Muscle of leg (tissue), 16 donors: ENCODE measurements at places on chromosomes 2 and 18. TPM values are rescaled to one million over a fixed set of nuclear protein-coding genes. Genes with fewer than 3 reads are reported as not detected.

GRCh38 chr2:224894356-224894755 is 147.9 kb downstream of the DOCK10 start:
- H3K27me3 ChIP-seq = no peaks in the 10 kb centered on the region
- H3K4me1 ChIP-seq = no peaks in the 10 kb centered on the region
- no peak overlapping the region for H3K4me3 ChIP-seq
- DNase-seq = peak; percentile 66
- peaks cover 3% of the 10 kb centered on the region for H3K36me3 ChIP-seq

XDH gene
- under 0.01 TPM for total RNA-seq

GRCh38 chr2:102841107-102841840 is 79.4 kb downstream of the TMEM182 start:
- no peak overlapping the region for H3K4me3 ChIP-seq
- H3K4me1 ChIP-seq = no peaks in the 10 kb centered on the region
- no peak overlapping the region for H3K27ac ChIP-seq
- DNase-seq = peak; percentile 57
- no peaks in the 10 kb centered on the region for H3K27me3 ChIP-seq
- H3K36me3 ChIP-seq = no peaks in the 10 kb centered on the region

DNA sequence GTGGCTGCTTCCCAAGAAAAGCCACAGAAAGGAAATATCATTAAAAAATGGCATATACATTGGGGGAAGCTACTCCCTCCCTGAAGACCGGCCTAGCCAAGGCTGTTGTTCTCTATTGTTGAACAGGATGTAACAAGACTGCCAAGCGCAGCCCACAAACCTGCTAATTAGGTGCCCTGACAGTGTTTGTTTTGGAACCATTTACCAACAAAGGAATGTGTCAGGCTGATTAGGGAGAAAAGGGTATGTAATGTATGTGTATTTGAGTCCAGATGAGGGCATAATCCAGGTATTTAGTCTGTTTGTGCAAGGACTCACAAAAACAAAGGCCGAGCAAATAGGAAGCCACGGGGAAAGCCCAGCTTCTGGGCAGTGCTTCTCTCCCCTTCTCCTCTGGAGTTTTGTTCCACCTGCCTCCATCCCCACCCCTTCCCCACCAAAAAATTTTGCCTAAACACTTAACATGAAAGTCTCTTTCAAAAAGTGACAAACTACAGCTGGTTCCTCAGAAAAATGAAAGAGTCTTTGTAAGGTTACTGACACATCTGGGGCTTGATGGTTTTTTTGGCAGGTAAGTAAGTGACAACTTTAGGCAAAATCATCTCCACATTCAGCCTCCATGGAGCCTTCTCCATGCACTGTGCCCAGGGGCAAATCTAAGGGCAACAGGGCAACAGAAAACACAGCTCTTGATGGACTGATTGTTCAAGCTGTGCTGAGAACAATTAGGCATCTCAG is 78.3 kb upstream of the FZD5 start:
- H3K27me3 ChIP-seq = no peaks in the 10 kb centered on the region
- H3K4me1 ChIP-seq = no peaks in the 10 kb centered on the region
- H3K27ac ChIP-seq = peak overlapping the region; percentile 13
- DNase-seq = peak; percentile 45

MEP1B gene
- total RNA-seq = 0.18 TPM

TGFA gene
- 0.44 TPM for total RNA-seq

- H3K27ac ChIP-seq = no peak overlapping the region
- H3K4me3 ChIP-seq = no peak overlapping the region
- DNase-seq = no peak
- no peaks in the 10 kb centered on the region for H3K27me3 ChIP-seq
- no peaks in the 10 kb centered on the region for H3K36me3 ChIP-seq
These were observed 508.9 kb downstream of the FBXO15 start for GRCh38 chr18:73638709-73639108.

DNA sequence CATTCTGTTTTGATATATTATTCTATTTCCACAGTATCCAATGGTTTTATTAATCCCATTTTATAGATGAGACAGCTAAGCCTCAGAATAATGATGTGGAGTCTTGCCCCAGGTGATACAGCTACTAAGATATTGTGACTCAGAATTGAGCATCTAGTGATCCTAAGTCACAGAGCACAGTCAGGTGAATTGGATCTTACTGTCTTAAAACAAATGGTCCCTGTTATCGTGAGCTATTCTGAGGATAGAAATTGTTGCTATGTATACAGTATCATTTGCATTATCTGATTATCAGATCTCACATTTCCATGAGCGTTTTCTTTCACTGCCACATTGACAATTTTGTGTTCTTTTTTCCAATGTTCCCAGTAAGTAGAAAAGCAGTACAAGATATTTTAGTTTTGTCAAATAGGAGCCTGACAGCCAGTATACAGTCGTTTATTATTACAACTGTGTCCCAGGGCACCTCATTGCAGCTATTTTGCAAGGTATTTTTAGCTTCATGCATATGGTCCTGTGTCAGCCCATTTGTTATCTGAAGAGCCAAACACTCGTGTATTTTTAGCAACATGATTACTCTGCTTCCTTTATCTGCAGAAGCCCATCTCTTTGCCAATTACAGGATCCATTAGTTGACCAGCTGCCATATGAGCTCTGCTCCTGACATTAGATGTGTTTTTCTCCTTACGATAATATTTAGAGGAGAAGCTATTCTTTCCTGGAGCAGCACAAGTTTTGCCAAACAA is 25.1 kb upstream of the SGPP2 start:
- H3K27me3 ChIP-seq = no peaks in the 10 kb centered on the region
- H3K4me3 ChIP-seq = no peak overlapping the region
- DNase-seq = peak; percentile 51
- H3K4me1 ChIP-seq = peaks cover 2% of the 10 kb centered on the region

TLX2 gene
- total RNA-seq = not detected

GRCh38 chr2:51013933-51014526 is 17.9 kb downstream of the NRXN1 start:
- no peaks in the 10 kb centered on the region for H3K36me3 ChIP-seq
- H3K27ac ChIP-seq = peak overlapping the region; percentile 45
- peaks cover 14% of the 10 kb centered on the region for H3K4me1 ChIP-seq
- DNase-seq = peak; percentile 44
- H3K27me3 ChIP-seq = no peaks in the 10 kb centered on the region

DNA sequence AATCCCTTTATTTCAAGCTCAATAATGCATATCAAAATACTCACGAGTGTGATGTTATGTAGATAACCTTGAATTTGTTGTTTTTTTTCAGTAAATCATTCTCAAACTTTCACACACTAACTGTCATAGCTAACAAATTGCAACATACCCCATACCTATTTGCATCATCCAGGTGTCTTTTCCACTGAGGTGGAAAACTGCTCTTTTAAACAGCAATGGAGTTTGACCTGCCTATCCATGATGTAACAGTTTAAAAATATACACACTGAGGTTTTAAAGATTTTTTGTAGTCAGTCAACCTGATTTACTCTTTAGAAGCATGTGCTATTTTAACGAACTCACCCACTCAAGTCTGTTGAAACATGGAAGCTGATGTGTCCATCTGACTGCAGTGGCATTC is 298.7 kb downstream of the RND3 start:
- H3K27me3 ChIP-seq = no peaks in the 10 kb centered on the region
- no peaks in the 10 kb centered on the region for H3K4me1 ChIP-seq
- no peak for DNase-seq

GRCh38 chr2:186195696-186196095 is 290.4 kb upstream of the ZC3H15 start:
- H3K4me1 ChIP-seq = no peaks in the 10 kb centered on the region
- no peak overlapping the region for H3K27ac ChIP-seq
- no peaks in the 10 kb centered on the region for H3K36me3 ChIP-seq
- no peaks in the 10 kb centered on the region for H3K27me3 ChIP-seq
- H3K4me3 ChIP-seq = no peak overlapping the region

TUBB8B gene
- not detected for total RNA-seq

DYNAP gene
- total RNA-seq = not detected

CPS1 gene
- 2.1 TPM for total RNA-seq

VSNL1 gene
- 2.3 TPM for total RNA-seq

- H3K27me3 ChIP-seq = peaks cover 2% of the 10 kb centered on the region
- DNase-seq = no peak
- H3K27ac ChIP-seq = peak overlapping the region; percentile 89
- H3K4me3 ChIP-seq = peak overlapping the region; percentile 85
- H3K36me3 ChIP-seq = no peaks in the 10 kb centered on the region
- peaks cover 13% of the 10 kb centered on the region for H3K4me1 ChIP-seq
These were observed 545 bp upstream of the CDCA7 start for GRCh38 chr2:173354073-173354581.

DNA sequence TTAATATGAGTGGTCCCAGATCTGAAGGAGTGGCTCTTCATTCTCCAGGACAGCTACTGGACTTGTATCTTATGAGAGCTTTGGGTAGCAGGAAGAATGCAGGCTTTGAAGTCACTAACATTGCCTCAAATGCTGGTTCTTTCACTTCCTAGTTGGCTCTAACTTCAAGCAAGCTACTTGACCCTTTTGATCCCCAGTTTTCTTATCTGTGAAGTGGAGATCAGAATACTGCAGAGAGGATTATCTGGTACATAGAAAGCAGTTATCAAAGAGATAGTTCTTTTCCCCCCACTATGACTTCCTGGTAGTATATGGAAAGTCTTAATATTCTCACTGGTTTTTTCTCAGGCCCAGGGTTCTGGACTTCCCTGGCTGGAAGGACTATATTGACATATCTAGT is 3.4 kb upstream of the PLCL1 start:
- H3K4me1 ChIP-seq = peaks cover 6% of the 10 kb centered on the region
- no peak overlapping the region for H3K27ac ChIP-seq
- peaks cover 12% of the 10 kb centered on the region for H3K27me3 ChIP-seq
- DNase-seq = no peak
- no peak overlapping the region for H3K4me3 ChIP-seq
- no peaks in the 10 kb centered on the region for H3K36me3 ChIP-seq

GRCh38 chr2:30038419-30038818 is 108.4 kb upstream of the YPEL5 start:
- no peaks in the 10 kb centered on the region for H3K4me1 ChIP-seq

GRCh38 chr18:44807766-44808165 is 127.1 kb downstream of the SETBP1 start:
- H3K36me3 ChIP-seq = no peaks in the 10 kb centered on the region
- no peak overlapping the region for H3K4me3 ChIP-seq
- no peak for DNase-seq
- H3K27me3 ChIP-seq = no peaks in the 10 kb centered on the region

GRCh38 chr18:28707006-28707405 is 530.1 kb upstream of the CDH2 start:
- DNase-seq = no peak
- H3K27me3 ChIP-seq = no peaks in the 10 kb centered on the region
- H3K36me3 ChIP-seq = no peaks in the 10 kb centered on the region
- H3K27ac ChIP-seq = no peak overlapping the region
- no peaks in the 10 kb centered on the region for H3K4me1 ChIP-seq
- H3K4me3 ChIP-seq = no peak overlapping the region

GRCh38 chr2:234095301-234095700 is 44.8 kb downstream of the SPP2 start:
- peaks cover 9% of the 10 kb centered on the region for H3K4me1 ChIP-seq
- H3K36me3 ChIP-seq = no peaks in the 10 kb centered on the region
- no peak overlapping the region for H3K27ac ChIP-seq

DNA sequence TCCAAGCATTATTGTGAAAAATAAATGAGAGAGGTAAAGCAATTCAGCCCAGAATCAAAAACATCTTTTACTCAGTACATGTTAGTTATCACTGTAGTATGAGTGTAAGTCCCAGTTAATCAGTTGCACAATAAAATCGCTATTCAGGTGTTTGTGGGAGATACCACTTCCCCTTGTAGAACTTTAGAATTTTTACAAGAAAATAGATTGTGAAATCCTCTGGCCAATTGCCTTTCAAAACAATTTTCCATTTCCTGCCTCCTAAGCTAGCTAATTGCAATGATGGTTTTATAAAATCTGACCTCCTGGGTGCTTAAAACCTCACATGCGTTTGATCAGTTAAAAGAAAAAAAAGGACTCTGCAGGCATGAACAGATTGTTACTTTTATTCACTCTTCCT is 332.5 kb downstream of the PID1 start:
- no peak overlapping the region for H3K4me3 ChIP-seq
- DNase-seq = peak; percentile 42
- no peaks in the 10 kb centered on the region for H3K36me3 ChIP-seq
- no peaks in the 10 kb centered on the region for H3K4me1 ChIP-seq
- no peaks in the 10 kb centered on the region for H3K27me3 ChIP-seq

UGT1A6 gene
- not detected for total RNA-seq

GRCh38 chr2:221120643-221121042 is 451.5 kb downstream of the EPHA4 start:
- peaks cover 2% of the 10 kb centered on the region for H3K27me3 ChIP-seq
- H3K4me3 ChIP-seq = no peak overlapping the region
- DNase-seq = no peak
- H3K27ac ChIP-seq = no peak overlapping the region
- peaks cover 3% of the 10 kb centered on the region for H3K4me1 ChIP-seq

DNA sequence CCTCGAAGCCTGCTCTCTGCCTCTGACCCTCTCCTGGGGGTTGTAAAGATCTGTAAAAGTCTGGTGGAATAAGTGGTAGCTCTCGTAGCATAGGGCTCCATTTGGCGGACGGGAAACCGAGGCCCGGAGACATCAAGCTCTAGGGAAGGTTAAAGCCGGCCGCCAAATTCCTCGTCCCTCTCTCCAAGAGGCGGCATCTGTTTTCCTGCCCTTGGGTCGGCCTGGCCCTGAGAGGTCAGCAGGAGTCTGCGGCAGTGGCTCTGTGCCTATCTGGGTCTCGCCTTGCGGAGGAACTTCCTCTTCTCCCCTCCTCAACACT is 72.4 kb downstream of the TEX51 start:
- H3K27ac ChIP-seq = peak overlapping the region; percentile 74
- peaks cover 35% of the 10 kb centered on the region for H3K4me1 ChIP-seq
- DNase-seq = no peak
- H3K4me3 ChIP-seq = no peak overlapping the region
- H3K36me3 ChIP-seq = no peaks in the 10 kb centered on the region

DHRS9 gene
- total RNA-seq = 0.31 TPM

IL1RL1 gene
- total RNA-seq = 0.31 TPM

ANKRD30B gene
- under 0.01 TPM for total RNA-seq

DNA sequence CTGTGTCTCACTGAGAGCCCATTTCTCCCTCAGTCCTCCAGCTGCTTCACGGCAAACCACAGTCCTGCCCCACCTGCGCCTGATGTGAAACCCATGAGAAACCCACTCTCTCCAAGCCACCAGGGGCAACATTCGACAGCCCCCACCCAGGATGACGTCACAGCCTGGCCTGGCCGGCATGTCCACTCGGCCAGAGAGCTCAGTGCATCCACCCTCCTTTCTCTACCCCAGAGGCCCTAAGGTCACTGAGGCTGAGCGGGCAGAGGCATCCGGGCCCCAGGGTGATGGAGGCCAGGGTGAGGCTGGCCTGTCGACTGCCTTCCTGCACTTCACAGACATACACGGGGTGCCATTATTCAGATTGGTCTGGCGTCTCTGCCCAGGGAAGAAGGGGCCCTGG is 402.7 kb upstream of the MYT1L start:
- no peak for DNase-seq
- H3K36me3 ChIP-seq = no peaks in the 10 kb centered on the region
- H3K27me3 ChIP-seq = peaks cover 3% of the 10 kb centered on the region
- H3K4me3 ChIP-seq = no peak overlapping the region
- no peaks in the 10 kb centered on the region for H3K4me1 ChIP-seq

DNA sequence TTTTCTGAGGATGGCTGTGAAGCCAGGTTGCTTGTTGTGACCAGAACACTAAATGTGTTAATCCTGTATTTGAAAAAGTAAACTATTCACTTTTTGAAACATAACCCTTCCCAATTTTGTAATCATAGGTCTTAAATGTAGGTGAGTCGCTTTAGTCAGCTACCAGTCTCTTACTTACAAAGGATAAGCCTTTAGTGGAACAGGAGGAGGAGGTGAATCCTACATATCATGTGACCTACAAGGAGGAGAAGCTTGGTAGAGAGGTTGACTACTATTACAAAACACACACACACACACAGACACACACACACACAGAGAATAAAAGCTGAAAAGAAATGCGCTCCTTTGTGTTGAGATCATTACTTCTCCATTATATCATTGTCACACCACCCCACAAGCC is 59.9 kb upstream of the SPAG16 start:
- DNase-seq = no peak
- no peak overlapping the region for H3K27ac ChIP-seq
- H3K36me3 ChIP-seq = no peaks in the 10 kb centered on the region

RNMT gene
- 31.4 TPM for total RNA-seq
